ENCODE measurements at places on chromosomes 1 and 21. TPM values are rescaled to one million over a fixed set of nuclear protein-coding genes. Genes with fewer than 3 reads are reported as not detected.

ST6GALNAC3 gene
- 42.8 TPM for total RNA-seq

SMIM1 gene
- 4.7 TPM for total RNA-seq

KCNN3 gene
- total RNA-seq, result under 0.01 TPM

RGS5 gene
- total RNA-seq, result 1.8 TPM

TMPRSS3 gene
- not detected for total RNA-seq

EPHX1 gene
- 5.1 TPM for total RNA-seq

OR2L2 gene
- not detected for total RNA-seq

HRNR gene
- total RNA-seq, result not detected

KMO gene
- 0.11 TPM for total RNA-seq

DMRTB1 gene
- not detected for total RNA-seq

TM2D1 gene
- 34.7 TPM for total RNA-seq

Data from placental epithelial cell (primary cell).